ENCODE measurements at places on chromosomes 3 and 15. TPM values are rescaled to one million over a fixed set of nuclear protein-coding genes. Genes with fewer than 3 reads are reported as not detected.

The DLL4 gene
- total RNA-seq: not detected

The CX3CR1 gene
- not detected for total RNA-seq

DNA sequence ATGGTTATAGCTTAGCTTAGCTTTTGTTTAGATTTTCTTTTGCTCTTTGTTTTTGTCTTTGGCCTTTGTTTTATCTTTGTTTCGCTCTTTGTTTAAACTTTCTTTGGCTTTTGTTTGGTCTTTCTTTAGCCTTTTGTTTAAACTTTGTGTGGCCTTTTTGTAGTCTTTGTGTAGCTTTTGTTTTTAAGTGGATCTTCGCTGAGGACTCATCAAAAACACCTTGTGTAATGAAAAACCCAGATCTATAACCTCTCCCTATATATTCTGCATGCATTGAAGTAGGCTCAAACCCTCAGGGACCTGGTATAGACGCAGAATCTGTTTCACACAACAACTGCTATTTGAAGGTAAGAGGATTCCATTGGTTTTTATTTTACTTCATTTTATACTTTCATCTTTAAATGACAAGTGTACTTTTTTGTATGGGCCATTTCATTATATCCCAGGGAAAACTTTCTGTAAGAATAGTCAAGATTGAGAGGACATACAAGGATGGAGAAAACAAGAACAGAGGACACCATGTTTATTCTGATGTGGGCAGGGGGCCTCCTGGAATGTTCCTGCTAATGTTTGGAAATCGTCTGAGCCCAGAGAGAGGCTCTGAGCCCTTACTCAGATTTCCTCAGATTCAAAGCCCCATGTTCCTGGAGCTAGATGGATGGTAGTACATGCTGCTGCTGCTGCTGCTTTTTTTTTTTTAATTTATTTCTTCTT, at the start of gene MOBP:
MOBP (plus strand) TSS at position 287 of the 714 bp plus-strand sequence. CDS start 34,390 bp downstream, outside the sequence.
- H3K4me1 ChIP-seq: no peaks in the 10 kb centered on the region
- no peaks in the 10 kb centered on the region for H3K36me3 ChIP-seq
- no peak for DNase-seq
- H3K27ac ChIP-seq: no peak within 1 kb of the TSS
- H3K27me3 ChIP-seq: no peaks in the 10 kb centered on the region

DNA sequence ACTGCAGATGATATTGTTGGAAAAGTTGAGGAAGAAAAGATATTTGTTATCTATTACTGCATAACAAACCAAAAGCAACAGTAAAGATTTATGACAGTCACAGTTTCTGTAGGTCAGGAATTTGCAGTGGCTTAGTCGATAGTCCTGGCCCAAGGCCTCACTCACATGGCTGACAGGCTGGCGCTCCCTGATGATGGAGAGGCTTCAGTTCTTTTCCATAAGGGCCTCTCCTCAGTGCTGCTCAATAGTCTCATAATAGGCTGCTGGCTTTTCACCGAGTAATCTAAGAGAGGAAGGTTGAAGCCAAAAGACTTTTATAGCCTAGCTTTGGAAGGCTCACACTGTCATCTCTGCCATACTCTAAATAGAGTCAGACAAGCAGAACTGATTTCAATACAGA, 17.7 kb downstream of the IREB2 start:
- H3K27me3 ChIP-seq: no peaks in the 10 kb centered on the region
- peaks cover 25% of the 10 kb centered on the region for H3K36me3 ChIP-seq
- peaks cover 60% of the 10 kb centered on the region for H3K4me1 ChIP-seq
- peak overlapping the region; percentile 32 for H3K27ac ChIP-seq
- H3K4me3 ChIP-seq: no peak overlapping the region

DNA sequence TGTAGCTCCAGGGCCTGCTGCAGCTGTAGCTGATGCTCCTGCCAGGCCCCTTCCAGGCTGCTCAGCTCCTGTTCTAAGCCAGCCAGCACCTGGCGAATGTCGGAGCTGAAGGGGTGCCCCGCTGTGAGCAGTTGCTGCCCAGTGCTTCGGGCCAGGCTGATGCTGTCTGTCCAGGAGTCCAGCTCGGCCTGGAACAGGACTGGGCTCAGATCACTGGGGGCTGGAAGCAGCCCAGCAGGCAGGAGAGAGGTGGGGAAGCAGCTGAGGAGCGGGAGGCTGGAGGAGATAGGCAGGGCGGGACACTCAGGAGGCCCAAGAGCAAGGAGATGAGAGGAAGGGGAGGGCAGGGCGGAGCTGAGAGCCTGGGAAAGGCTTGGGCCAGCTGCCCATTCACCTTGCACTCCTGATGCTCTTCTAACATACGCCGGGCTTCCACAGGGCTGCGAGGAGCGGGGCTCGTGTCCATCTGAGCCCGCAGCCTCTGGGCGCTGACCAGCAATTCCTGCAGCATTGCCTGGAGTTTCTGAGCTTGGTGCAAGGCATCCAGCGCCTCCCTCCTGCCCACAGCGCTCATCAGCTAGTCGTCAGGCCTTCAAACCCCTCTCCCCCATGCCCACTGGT, 23.2 kb downstream of the PLA2G4B start:
- no peak for DNase-seq
- H3K27me3 ChIP-seq: no peaks in the 10 kb centered on the region
- no peak overlapping the region for H3K4me3 ChIP-seq
- no peaks in the 10 kb centered on the region for H3K4me1 ChIP-seq
- no peaks in the 10 kb centered on the region for H3K36me3 ChIP-seq

The PP2D1 gene
- total RNA-seq: not detected

- no peaks in the 10 kb centered on the region for H3K36me3 ChIP-seq
- H3K27me3 ChIP-seq: no peaks in the 10 kb centered on the region
- H3K27ac ChIP-seq: no peak within 1 kb of the TSS
- peaks cover 13% of the 10 kb centered on the region for H3K4me1 ChIP-seq
These were observed at the start of gene NEO1 for GRCh38 chr15:73051807-73052652. NEO1 (plus strand) TSS chr15:73052463; CDS start chr15:73052676, 213 bp downstream.

The NR2E3 gene
- total RNA-seq: not detected

DNA sequence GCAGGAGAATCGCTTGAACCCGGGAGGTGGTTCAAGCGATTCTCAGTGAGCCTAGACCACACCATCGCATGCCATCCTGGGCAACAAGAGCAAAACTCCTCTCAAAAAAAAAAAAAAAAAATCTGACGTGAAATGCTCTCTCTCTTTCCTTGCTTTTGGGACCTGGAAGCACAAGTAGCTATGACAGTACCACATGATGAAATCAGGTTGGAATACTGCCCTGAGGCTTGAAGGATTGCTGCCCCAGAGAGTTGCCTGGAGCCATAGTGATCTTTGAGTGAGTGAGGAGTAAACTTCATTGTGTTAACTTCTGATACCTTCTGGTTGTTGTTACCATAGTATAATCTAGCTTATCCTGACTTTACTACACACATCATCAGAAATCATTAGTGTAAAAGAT, 23.3 kb downstream of the AKAP13 start:
- H3K4me3 ChIP-seq: peak overlapping the region; percentile 51
- peak overlapping the region; percentile 88 for H3K27ac ChIP-seq
- H3K27me3 ChIP-seq: no peaks in the 10 kb centered on the region
- H3K36me3 ChIP-seq: no peaks in the 10 kb centered on the region
- no peak for DNase-seq

- H3K36me3 ChIP-seq: peaks cover 19% of the 10 kb centered on the region
- no peak overlapping the region for H3K27ac ChIP-seq
- H3K4me3 ChIP-seq: no peak overlapping the region
- H3K27me3 ChIP-seq: no peaks in the 10 kb centered on the region
- DNase-seq: peak; percentile 83
These were observed 38.7 kb downstream of the HSPBAP1 start for GRCh38 chr3:122754929-122755328.

Data from Karpas-422 (cell line).